ENCODE measurements at places on chromosomes 12 and 14.

GRCh38 chr14:99715266-99716000, 31.3 kb downstream of the CYP46A1 start:
- no peak for DNase-seq

GRCh38 chr12:46569826-46570439, 197.4 kb upstream of the SLC38A2 start:
- no peak for DNase-seq

- DNase-seq: no peak
Observed at GRCh38 chr12:23555825-23556207, 393.7 kb downstream of the SOX5 start.

GRCh38 chr12:57401165-57401564, 29.7 kb downstream of the R3HDM2 start:
- DNase-seq: no peak

DNA sequence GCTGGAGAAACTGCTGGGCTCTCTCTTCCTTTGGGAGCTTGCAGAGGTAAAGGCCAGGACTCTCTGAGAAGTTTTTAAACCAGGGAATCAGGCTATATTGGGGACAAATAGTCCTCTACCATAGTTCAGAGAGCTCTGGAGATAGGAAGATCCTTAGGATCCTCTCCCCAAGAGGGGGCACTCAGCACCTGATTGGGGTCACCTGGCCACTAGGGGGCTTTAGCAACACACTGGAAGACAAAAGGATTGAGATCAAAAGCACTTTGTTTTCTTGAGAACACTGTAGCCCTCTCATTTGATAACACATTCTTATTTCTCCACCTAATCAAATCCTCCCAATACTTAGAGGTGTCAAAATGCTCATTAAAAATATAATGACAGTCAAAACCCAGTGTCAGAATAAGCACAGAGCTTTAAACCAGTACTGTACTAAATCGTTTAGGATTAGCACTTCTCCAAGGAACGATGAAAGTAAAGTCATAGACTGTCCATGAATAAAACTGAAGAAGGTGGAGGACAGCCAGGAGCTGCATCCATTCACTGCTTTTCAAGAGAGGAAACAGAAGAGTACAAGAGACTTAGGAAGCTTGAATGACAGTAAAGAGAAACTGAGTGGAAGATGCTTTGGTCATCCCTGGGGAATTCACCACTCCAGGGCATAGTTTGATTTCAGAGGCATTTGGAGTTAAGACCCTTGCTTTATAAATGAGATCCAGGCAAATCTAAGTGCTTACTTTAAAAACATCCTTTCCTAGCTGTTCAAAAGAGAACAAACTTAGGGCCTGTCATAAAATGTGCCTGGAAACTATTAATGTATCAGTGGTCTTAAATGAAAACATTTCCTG, 26.5 kb downstream of the BMP4 start:
- no peak for DNase-seq

- no peak for DNase-seq
Observed at GRCh38 chr12:29665107-29665506, 118.6 kb downstream of the TMTC1 start.

DNA sequence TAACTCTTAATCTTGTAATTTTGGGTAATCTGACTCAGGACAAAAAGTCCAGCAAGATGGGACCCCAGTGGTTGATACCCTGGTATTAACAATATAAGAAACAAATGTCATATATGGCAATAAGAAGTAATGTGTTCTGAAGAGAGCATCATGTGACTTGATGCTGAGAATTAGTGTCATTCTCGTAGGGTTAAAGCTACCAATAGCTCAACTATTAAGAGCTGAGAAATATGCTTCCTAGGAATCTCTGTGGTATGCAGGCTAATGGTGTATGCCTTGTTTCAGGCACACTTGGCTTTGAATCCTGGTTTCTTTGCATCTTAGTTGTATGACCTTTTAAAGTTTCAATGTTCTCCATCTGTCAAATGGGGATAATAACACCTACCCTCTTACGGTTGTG, 9.1 kb downstream of the MYRFL start:
- DNase-seq: no peak

GRCh38 chr12:74418573-74418972, 119.1 kb upstream of the ATXN7L3B start:
- no peak for DNase-seq

GRCh38 chr12:88546853-88547252, 33.4 kb downstream of the KITLG start:
- no peak for DNase-seq

GRCh38 chr12:86196465-86196864, 59.7 kb downstream of the MGAT4C start:
- DNase-seq: no peak

DNA sequence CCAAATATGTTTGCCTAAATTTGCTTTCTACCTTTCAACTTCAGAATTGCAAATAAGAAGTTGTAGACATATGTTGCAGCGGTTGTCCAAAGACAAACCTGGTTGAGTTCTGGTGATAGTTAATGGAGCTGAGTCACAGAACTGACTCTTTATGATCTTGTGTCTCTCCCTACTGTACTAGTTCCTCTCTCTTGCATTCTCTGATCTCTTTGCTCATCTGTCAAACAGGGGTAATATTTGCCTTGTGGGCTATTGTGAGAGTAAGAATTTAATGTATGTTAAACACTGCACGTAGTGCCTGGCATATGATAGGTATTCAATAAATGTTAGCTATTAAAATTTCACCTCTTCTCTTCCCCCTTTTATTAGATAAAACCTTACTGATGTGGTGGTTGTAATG, 283.5 kb upstream of the RGS6 start:
- no peak for DNase-seq

DNA sequence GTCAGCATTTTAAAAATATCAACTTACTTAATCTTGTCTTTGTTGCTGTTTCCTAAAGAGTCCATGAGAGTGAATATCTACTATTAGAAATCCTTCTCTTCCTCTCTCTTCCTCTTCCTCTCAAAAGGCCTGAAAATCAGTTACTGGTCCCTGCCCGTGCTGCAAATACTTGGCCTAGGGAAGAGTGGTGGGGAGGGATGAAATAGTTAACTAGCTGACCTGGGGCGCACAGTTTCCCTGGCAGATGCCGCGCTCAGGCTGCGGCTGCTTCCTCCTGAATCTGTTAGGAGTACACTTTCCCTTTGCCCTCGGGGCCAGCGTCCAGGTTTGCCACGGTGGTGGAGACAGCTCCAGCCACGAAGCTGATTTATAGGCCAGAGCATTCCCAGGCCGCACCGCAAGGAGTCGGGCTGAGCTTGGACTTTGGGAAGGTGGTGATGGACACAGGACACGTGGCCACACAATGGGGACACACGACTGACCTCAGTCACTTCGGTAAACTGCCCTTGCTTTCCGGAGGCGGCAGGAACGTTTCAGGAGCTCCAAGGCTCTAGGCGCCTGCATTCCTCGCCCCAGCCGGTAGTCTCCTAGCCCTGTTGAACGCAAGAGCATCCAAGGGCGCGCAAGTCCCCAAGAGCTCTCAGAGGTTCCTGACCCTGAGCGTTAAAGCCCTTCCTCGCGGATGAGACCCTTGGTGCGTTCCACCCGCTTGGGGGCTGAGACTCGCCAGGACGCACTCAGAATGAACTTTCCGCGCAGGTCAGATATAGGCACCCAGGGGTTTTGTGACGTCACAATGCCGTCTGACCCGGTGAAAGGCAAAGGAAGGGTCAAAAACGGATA, 7.1 kb upstream of the ASCL1 start:
- no peak for DNase-seq

DNA sequence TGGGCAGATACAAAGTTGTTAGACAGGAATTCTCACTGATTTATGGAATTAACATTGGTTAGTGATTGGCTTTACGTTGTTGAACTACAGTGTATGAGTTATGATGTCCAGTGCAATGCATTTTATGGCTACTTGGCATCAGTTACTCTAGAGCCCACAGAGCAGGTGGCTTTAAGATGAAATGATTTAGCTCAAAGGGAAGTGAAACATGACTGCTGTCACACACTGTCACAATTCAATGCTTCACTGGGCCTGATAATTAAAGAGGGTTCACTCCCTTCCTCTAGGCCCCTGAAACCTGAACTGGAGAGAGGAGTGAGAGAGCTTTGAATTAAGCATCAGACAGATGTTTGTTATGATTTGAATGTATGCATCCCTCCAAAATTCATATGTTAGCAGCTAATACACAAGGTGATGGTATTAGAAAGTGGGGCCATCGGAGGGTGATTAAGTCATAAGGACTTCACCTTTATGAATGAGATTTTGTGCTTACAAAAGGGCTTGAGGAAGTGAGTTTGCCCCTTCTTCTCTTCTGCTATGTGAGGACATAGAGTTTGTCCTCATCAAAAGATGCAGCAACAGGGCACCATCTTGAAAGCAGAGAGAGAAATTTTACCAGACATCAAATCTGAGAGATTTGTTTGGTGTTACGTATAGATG, 175.8 kb upstream of the GRIN2B start:
- no peak for DNase-seq

GRCh38 chr14:51922624-51923023, 62.2 kb downstream of the GNG2 start:
- DNase-seq: no peak

DNA sequence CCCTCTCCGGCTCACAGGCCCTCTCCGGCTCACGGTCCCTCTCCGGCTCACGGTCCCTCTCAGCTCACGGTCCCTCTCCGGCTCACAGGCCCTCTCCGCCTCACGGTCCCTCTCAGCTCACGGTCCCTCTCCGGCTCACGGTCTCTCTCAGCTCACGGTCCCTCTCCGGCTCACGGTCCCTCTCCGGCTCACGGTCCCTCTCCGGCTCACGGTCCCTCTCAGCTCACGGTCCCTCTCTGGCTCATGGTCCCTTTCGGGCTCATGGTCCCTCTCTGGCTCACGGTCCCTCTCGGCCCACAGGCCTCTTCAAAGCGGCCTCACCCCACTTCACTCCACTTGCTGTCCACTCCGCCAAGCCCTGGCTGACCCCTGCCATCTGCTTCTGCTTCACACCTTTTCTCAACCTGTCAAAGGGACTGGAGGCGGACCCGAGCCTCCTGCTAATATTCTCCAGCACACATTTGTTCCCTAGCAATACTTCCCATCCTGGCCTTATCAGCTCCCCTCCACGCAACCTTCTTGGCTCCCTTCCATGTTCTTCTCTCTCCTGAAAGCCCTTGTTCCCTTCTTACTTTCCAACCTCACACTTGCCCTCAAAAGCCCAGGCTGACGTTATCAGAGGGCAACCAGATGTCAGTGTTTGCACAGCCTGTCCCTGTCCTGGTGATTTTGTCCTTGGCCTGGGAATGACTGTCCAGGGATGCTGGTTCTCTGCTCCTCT, 176.7 kb downstream of the CALM1 start:
- DNase-seq: no peak

- no peak for DNase-seq
Observed at GRCh38 chr12:119666226-119666795, 1.6 kb upstream of the PRKAB1 start.

DNA sequence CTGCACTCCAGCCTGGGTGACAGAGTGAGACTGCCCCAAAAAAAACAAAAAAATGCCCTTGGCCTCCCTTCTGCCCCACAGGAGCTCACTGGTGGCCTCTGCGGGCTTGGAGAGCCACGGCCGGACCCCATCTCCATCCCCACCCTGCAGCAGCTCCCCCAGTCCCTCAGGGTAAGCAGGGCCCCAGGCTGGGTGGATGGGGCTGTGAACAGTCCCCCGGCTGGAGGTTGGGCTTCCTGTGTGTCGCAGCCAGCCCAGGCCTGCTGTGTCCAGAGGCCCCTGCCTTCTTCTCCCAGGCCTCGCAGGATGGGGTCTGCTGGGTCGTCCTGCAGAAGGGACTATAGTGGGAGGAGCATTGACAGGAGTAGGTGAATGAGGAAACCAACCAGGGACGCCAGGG, 15.4 kb upstream of the PUS1 start:
- no peak for DNase-seq

DNA sequence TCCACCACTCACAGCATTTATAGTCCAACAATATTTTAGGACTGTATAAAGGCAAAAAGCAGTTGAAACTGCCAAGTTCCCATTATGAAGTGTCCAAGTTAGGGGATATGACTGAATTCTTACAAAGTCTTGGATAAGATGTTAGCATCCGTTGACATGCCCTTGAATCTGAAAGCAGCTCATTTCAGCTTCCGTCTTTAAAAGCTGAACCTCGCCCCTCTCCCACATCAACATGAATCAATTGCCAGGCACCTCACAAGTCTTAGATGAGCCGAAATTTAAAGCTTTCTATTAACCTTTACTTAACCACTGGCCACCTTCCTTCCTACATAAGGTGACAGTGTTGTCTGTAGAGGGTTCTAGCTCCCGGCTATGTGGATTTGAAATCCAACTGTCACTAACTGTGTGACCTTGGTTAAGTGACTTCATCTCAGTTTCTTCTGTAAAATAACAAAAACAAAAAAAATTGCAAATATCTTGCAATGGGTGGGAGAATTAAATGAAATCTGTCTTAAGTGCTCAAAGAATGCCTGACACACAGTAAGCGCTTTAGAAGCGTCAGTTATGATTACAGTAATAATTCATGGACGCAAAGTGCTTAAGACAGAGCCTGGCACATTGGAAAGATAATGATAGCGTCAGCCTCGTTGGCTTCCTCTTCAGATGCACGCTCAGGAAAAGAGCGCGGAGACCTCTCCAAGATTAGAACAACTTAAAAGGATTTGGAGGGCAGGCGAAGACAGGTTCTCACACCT, 1.2 kb downstream of the PPP1CC start:
- DNase-seq: no peak

DNA sequence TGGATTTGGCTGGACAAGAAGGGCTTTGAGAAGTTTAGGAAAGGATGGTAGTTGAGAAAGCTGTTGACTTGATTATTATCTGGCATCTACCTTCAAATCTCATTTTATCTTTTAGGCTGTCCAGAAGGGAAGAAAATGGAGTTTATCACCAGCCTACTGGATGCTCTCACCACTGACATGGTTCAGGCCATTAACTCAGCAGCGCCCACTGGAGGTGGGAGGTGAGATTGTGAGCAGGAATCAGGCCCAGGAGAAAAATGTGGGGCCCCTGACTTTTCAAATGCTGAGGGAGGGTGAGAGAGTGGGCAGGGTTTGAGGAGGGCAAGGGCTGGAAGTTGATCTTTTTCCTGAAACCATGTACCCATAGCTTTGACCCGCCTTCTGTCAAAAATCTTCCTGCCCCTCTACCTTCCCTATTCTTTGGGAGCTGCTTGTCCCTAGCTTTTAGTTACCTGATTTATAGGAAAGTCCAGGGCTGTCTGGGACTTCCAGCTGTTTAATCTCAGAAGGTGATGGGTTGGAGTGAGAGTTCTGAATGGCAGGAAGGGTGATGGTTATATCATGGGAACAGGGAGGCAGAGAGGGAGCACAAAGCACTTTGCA, 134.2 kb downstream of the SMOC1 start:
- DNase-seq: no peak

DNA sequence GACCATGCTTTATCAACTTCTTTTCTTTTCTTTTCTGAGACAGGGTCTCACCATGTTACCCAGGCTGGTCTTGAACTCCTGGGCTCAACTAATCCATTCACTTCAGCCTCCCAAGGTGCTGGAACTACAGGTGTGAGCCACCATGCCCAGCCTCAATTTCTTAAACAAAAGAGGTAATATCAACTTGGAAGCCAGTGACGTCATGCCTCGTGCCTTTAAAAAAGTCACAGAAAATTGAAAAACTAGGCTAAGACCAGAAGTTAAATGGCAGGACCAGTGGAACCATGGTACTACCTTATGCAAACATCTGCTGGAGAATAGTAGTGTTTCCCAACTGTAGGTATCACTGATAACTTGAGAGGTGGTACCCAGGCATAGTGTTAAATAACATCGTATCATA, 103.3 kb downstream of the KSR2 start:
- no peak for DNase-seq

- no peak for DNase-seq
Observed at GRCh38 chr14:72052356-72052755, 120.1 kb downstream of the RGS6 start.
